ENCODE measurements at places on chromosomes 7 and 10. TPM values are rescaled to one million over a fixed set of nuclear protein-coding genes. Genes with fewer than 3 reads are reported as not detected.

RELN gene
- total RNA-seq, result not detected

ANKRD61 gene
- total RNA-seq, result not detected

ASZ1 gene
- not detected for total RNA-seq

CYP2C19 gene
- 0.19 TPM for total RNA-seq

GNAT3 gene
- total RNA-seq, result not detected

HELLS gene
- total RNA-seq, result 149 TPM

- no peak for DNase-seq
These were observed 8.1 kb downstream of the ASL start for GRCh38 chr7:66083677-66084076.

DNA sequence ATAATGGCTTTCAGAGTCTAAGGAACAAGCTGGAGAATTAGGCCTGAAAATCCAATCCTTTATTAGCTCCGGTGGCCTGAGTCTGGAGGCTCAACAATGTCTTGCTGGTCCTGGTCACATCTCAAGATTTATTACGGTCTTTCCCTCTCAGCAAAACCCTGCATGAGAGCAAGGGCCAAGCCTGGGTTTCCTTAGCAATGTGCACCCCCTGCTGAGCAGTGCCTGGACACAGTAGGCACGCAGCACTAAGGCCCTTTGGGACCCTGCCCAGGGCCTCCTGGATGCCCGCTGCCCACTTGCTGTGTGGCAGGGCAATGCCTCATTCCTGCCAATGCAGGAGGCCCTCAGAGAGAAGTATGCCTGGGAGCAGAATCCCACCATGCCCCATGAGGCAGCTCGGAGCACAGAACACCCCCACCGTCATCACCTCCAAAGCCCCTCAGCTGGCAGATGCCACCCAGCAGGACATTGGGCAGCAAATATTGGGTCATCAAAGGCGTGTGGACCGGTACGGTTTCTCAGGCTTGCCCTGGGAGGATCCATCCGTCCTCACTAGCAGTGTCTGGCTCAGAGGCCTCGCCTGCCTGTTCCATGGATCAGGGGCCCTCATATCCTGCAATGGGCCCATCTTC lies 156.4 kb downstream of the OAT start:
- no peak for DNase-seq

DNA sequence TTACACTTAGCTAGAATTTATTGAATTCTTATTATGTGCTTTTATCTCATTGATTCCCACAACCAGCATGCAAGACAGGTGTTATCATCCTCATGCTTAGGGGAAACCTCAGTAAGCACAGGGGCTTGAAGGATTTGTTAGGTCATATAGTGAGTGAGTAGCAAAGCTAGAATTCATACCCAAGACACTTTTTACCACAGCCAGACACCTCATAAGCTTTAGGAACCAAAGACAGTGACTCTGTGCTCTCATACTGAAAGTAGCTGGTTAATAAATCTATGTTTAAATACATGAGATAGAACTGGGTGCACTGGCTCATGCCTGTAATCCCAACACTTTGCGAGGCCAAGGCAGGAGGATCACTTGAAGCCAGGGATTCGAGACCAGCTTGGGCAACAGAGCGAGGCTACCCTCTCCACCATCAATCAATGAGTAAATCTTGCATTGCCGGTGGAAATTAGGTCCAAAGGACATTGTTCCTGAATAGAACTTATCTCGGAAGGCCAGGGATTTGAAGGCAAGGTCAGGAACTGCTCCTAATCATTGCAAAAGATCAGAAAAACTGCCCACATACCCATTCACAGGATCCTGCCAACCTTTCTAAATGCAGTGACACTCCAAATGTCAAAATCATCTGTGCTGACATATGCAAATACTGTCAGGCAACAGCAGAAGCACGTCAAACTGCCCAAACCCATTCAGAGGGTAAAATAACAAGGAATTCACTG lies 523.5 kb downstream of the PARD3 start:
- no peak for DNase-seq

DNA sequence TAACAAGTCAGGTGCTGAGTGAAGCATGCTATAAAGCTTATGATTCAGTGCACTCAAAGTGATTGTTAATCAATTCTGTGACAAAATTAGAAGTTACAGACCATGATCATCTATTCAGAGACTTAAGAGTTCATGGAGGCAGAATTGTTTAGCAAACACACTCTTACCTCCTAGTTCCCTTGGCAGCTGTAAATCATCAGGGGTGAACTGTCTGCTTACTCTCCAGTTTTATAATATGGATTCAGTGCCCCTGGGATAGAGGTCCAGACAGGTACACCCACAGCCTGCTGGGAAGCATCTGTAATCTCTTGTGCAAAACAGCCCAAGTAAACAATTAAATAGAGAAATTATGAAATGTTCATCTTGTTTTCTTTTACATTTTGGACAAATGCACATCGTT lies 835.0 kb upstream of the COBL start:
- DNase-seq, result no peak

DNA sequence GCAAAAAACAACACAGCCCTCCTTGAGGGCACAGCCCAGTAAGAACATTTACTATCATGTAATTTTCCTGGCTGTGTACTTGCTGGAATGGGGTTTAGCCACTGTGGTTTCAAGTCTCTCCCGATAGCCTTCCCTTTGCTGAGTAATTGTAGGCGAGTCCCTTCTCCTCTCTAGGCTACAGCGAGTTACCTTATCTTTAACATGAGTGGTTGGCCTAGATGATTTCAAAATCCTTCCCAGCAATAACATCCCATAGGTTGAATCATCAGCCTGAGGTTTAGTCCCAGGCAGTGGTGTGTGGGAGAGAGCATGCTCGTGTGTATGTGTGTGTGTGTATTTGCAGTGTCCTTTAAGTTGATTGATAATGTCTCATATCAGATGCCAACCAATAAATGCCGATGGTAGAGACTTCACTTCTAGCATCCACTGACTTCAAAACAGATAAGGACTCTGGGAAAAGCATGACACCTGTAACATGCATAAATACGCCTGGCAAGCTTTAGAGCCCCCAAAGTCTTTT lies 142.9 kb upstream of the ZMIZ1 start:
- DNase-seq, result no peak

GRCh38 chr7:130394421-130395195 lies 14.3 kb downstream of the CPA1 start:
- DNase-seq, result peak; percentile 39

DNA sequence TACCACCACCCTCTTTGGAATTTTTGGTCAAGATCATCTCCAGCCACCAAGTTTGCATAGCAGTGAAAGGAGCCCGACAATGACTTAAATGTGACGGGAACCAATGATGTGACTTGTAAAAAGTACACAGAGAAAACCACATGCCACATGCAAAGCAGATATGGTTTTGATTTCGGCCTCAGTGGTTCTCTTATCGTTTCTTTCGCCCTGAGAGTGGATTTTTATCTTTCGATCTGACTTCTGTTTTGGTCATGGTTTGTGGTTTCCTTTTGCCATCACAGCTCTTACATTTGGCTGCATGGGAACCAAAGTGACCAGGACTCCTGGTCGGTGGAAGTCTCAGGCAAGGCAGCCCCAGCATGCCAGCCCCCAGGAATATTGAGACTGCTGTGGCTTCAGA lies 31.5 kb downstream of the TCF7L2 start:
- DNase-seq, result peak; percentile 68

DNA sequence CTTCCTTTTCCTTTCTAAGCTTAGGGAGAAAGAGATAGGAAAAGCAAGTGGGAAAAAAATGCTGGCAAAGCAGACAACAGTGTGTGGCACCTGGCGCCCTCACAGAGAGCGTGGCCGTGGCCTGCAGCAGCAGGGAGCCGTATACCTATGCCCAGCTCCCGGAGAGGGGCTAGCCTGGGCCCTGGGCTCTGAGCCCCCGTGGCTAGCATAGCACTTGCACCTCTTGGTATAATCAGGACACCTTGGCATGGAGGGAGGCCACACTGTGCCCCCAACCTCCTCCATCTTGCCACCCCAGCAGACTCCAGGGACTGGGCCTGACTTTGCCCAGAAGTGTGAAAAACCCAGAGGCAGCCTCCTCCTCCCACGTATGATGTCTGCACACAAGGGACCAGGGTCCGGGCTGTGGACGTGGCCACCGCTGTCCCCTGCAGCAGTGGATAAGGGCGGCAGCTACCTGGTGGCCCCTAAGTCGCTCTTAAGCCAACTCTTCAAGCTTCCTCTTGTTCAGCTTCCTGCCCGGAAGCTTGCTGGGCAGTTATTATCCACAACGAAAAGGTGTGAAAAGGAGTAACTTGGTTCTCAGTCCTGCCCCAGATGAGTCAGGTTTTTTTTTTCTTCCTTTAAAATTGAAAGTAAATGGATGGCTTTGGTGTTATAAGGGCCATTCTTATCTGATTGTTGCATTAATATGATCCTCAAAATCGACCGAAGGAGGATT lies 249.1 kb upstream of the PITRM1 start:
- DNase-seq, result no peak
